CD4-positive, alpha-beta memory T cell (primary cell): ENCODE measurements at places on chromosomes 16 and 17. TPM values are rescaled to one million over a fixed set of nuclear protein-coding genes. Genes with fewer than 3 reads are reported as not detected.

- peaks cover 20% of the 10 kb centered on the region for H3K36me3 ChIP-seq
- no peaks in the 10 kb centered on the region for H3K27me3 ChIP-seq
- DNase-seq = no peak
- H3K4me1 ChIP-seq = peaks cover 11% of the 10 kb centered on the region
- no peak overlapping the region for H3K4me3 ChIP-seq
Measured at GRCh38 chr16:67762385-67762784, 43.3 kb upstream of the GFOD2 start.

DNA sequence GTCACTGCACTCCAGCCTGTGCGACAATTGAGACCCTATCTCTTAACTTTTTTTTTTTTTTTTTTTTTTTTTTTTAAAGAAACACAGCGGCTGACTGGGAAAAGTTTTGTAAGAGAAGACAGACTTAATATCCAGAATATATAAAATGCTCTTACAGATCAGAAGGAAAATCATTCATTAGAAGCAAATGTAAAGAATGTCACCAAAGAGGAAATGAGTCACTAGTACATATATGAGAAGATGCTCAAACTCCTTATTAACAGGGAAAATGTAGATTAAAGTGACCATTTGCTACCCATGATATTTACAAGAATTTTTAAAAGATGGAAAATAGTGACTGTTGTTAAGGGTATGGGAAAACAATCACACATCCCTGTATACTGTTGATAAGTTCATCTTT, 48.9 kb downstream of the RABEP1 start:
- DNase-seq = no peak
- H3K27ac ChIP-seq = no peak overlapping the region
- H3K4me1 ChIP-seq = peaks cover 26% of the 10 kb centered on the region
- peaks cover 13% of the 10 kb centered on the region for H3K36me3 ChIP-seq
- H3K27me3 ChIP-seq = no peaks in the 10 kb centered on the region

- H3K4me1 ChIP-seq = peaks cover 18% of the 10 kb centered on the region
- DNase-seq = no peak
- H3K27me3 ChIP-seq = no peaks in the 10 kb centered on the region
- H3K27ac ChIP-seq = no peak overlapping the region
Measured at GRCh38 chr16:50182441-50182840, 29.3 kb downstream of the TENT4B start.

HOXB6 gene
- total RNA-seq = not detected

CDH3 gene
- total RNA-seq = 0.39 TPM

SPATA32 gene
- 0.22 TPM for total RNA-seq

DNA sequence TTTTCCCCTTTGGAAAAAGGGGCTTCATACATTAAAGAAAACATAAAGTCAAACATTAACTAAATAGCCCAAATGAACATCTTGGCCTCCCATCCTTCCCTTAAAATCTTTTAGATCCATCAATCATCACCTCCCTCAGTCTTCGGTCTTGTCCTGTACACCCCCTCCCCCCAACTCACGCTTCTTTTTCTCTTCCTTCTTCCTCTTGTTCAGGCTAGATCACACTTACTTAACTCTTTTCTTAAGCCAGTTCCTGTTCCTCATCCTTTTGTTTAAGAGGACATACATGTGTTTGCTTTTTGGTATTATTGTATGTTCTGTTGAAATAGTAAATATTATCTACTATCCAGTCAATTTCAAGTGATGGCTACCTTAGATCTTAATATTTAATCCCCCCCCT, 5.5 kb downstream of the MFSD6L start:
- no peak overlapping the region for H3K27ac ChIP-seq
- H3K36me3 ChIP-seq = no peaks in the 10 kb centered on the region
- H3K4me3 ChIP-seq = no peak overlapping the region
- DNase-seq = no peak
- no peaks in the 10 kb centered on the region for H3K4me1 ChIP-seq

GRCh38 chr17:27455914-27456680, at the start of gene KSR1:
Gene KSR1 (plus strand): TSS chr17:27456448. CDS start chr17:27456644, 196 bp downstream.
- DNase-seq = peak; percentile 82
- no peaks in the 10 kb centered on the region for H3K36me3 ChIP-seq
- peaks cover 22% of the 10 kb centered on the region for H3K4me1 ChIP-seq
- H3K4me3 ChIP-seq = peak within 1 kb of the TSS; percentile 61

GRCh38 chr17:71801301-71801700, 319.5 kb upstream of the SOX9 start:
- H3K36me3 ChIP-seq = no peaks in the 10 kb centered on the region
- H3K4me3 ChIP-seq = no peak overlapping the region
- no peak overlapping the region for H3K27ac ChIP-seq

GRCh38 chr16:10641953-10642949, 52.5 kb downstream of the TEKT5 start:
- H3K4me1 ChIP-seq = no peaks in the 10 kb centered on the region
- DNase-seq = no peak
- no peaks in the 10 kb centered on the region for H3K36me3 ChIP-seq
- no peak overlapping the region for H3K4me3 ChIP-seq
- H3K27me3 ChIP-seq = no peaks in the 10 kb centered on the region

KRTAP4-9 gene
- total RNA-seq = not detected

DNA sequence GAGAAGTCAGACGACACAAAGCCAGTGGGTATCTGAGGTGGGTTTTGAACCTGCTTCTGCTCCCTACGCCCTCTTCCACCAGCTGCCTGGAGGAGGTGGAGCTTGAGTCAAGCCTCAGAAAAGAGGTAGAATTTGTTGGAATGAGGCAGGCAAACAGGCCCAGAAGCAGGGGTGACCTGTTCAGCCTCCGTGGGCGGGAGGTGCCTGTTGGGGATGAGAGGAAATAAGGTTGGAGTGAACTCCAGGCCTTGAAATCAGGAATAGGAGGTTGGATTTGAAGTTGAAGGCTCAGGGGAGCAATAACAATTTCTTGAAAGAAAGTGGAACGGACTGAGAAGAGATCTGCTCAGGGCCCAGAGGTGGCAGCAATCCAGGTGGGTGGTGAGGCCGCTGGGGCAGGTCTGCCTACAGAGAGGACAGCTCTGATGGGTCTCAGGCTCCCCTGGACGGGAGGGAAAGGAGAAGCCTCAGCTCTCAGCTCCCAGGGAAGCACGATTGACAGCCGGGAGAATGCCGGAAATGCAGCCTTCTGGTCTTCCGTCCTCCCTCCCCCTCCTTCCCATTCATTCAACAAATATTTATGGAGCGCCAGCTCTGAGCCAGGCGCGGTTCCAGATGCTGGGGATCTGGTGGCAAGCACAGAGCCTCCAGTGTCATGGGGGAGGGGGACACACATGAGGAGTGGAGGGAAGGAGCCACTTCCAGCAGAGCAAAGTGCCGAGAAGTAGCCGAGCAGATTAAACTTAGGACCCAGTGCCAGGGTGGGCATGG, 61.9 kb upstream of the CIBAR2 start:
- no peak overlapping the region for H3K27ac ChIP-seq
- H3K4me3 ChIP-seq = no peak overlapping the region
- H3K4me1 ChIP-seq = no peaks in the 10 kb centered on the region
- H3K27me3 ChIP-seq = no peaks in the 10 kb centered on the region
- H3K36me3 ChIP-seq = no peaks in the 10 kb centered on the region

RPL27 gene
- 1,622 TPM for total RNA-seq

DNA sequence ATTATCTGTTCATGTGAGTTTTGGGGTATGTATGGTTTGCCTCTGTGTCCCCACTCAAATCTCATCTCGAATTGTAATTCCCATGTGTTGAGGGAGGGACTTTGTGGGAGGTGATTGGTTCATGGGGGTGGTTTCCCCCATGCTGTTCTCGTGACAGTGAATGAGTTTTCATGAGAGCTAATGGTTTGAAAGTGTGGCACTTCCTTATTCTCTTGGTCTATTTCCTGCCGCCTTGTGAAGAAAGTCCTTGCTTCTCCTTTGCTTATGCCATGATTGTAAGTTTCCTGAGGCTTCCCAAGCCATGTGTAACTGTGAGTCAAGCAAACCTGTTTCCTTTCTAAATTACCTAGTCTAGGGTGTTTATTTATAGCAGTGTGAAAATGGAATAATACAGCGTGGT, 128.1 kb upstream of the HS3ST4 start:
- no peak for DNase-seq
- H3K4me3 ChIP-seq = no peak overlapping the region
- H3K4me1 ChIP-seq = no peaks in the 10 kb centered on the region
- no peaks in the 10 kb centered on the region for H3K36me3 ChIP-seq
- no peak overlapping the region for H3K27ac ChIP-seq
- H3K27me3 ChIP-seq = no peaks in the 10 kb centered on the region

AURKB gene
- total RNA-seq = 0.67 TPM

DNA sequence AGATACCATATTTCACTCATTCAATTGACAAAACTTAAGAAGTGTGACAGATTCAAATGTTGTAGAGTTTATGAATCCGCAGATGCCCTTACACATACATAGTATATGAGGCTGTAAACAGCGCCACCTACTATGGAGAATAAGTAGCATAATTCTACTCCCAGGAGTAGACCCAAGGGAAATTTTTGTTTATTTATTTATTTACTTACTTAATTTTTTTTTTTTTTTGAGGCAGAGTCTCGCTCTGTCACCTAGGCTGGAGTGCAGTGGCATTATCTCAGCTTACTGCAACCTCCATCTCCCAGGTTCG, 35.5 kb downstream of the GAN start:
- no peaks in the 10 kb centered on the region for H3K4me1 ChIP-seq
- H3K36me3 ChIP-seq = peaks cover 4% of the 10 kb centered on the region
- H3K27ac ChIP-seq = no peak overlapping the region
- no peaks in the 10 kb centered on the region for H3K27me3 ChIP-seq

DNA sequence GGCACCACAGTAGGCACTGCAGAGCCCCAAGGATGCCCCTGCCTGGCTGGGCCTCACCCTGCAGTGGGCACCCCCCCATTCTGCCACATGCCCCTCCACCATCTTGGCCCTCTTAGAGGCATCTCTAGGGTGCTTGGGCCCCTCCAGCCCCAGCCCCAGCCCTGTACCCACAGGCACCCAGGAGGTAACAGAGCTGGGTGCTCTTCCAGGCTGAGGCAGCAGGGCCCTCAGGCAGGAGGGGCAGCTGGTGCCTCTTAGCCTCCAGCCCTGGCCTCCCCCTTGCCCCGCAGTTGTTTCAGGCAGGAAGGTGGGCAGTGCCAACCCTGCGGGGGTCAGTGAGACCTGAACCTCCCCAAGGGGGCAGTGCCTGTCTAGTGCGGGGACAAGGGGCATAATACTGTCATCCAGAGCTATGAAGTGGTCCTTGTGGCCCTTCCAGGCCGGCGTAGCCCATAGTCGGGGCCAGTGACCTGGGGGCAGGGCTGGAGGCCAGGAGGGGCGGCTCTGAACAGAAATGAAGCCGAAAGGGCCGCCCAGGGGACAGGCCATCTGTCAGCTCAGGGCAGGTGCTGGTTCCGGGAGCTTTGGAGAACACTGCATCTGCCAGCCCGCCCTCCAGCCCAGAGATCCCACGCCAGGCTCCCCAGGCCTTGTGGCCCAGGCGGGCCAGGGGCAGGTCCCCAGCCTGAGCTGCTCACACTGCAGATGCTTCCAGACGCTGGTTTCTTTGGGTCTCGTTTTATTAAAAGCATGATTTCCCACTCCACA, 4.9 kb upstream of the AATK start:
- no peak overlapping the region for H3K4me3 ChIP-seq
- H3K4me1 ChIP-seq = no peaks in the 10 kb centered on the region
- no peak for DNase-seq
- no peaks in the 10 kb centered on the region for H3K36me3 ChIP-seq
- no peak overlapping the region for H3K27ac ChIP-seq

CHST6 gene
- total RNA-seq = not detected

DNA sequence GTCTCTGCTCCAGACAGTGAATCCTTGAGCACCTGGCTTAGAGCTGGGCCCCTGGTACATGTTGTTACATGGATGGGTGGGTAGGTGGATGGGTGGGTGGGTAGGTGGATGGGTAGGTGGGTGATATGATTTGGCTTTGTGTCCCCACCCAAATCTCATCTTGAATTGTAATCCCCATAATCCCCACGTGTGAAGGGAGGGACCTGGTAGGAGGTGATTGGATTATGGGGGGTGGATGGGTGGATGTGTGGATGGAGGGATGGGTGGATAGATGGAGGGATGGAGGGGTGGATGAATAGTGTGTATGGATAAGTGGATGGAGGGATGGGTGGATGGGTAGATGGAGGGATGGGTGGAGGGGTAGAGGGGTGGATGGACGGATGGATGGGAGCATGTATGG, 26.6 kb upstream of the NPTX1 start:
- H3K27me3 ChIP-seq = no peaks in the 10 kb centered on the region
- H3K27ac ChIP-seq = no peak overlapping the region
- no peak for DNase-seq
- H3K4me3 ChIP-seq = no peak overlapping the region
- no peaks in the 10 kb centered on the region for H3K4me1 ChIP-seq

C17orf78 gene
- not detected for total RNA-seq

ITGA2B gene
- 0.44 TPM for total RNA-seq

DNA sequence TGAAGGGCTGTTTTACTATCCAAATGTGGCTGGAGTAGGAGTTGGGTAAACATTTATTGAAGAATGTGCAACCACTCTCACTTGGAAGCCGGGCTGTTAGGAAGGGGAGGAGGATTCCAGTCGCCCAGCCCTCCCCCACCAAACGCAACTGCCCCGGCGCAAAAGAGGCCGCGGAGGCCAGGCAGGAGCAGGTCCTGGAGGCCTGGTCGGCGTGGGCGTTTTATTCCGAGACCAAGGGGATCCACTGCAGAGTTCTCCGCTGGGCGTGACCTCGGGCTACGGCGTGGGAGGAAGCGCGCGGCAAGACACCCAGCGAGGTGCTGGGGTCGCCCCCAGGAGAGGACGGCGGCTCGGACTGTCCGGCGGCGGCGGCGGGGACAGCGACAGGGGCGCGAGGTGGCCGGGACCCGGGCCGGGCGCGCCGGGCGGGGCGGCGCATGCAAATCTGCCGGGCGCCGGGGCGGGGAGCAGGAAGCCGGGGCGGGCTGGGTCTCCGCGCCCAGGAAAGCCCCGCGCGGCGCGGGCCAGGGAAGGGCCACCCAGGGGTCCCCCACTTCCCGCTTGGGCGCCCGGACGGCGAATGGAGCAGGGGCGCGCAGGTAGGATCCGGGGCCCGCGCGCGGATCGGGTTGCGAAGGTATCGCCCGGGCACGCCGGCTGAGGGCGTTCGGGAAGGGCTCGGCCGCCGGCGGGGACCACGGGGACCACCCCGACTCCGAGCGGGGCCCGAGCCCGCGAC, at the start of gene IL4R:
IL4R (plus strand) TSS at position 553 of the 739 bp plus-strand sequence. CDS start 26,230 bp downstream, outside the sequence.
- H3K27ac ChIP-seq = peak within 1 kb of the TSS; percentile 96
- peak within 1 kb of the TSS; percentile 92 for H3K4me3 ChIP-seq
- H3K4me1 ChIP-seq = peaks cover 47% of the 10 kb centered on the region
- H3K36me3 ChIP-seq = no peaks in the 10 kb centered on the region
- peak; percentile 69 for DNase-seq

- H3K27ac ChIP-seq = no peak overlapping the region
- no peak overlapping the region for H3K4me3 ChIP-seq
- H3K4me1 ChIP-seq = no peaks in the 10 kb centered on the region
Measured at GRCh38 chr16:81863630-81864352, 84.7 kb downstream of the PLCG2 start.

ERN2 gene
- total RNA-seq = not detected
